ENCODE measurements at places on chromosomes 6 and 20.
A peak's percentile ranks its signal among the peaks of the same experiment; 100 is the strongest.

- DNase-seq, result no peak
These were observed 11.0 kb upstream of the ADGRF5 start for GRCh38 chr6:46932526-46933319.

- DNase-seq, result no peak
These were observed 681.6 kb upstream of the GJE1 start for GRCh38 chr6:141451181-141451510.

DNA sequence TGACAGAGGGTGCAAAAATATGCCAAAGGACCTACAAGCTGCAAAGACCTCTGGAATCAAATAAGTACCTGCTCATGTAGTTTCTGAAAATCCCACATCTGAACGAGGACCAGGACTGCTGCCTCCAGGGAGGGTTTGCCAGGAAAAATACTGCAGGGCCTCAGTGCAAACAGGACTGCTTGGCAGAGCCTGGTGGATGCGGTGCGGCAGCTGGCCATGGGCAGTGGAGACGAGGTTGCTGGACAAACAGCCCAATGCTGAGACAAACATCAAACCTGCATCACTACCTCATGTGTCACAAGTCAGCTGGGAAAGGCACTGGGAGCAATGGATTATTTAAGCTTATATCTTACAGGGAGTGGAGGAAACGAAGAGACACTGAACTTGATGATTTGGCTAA is 238.8 kb downstream of the PAX1 start:
- DNase-seq, result no peak

DNA sequence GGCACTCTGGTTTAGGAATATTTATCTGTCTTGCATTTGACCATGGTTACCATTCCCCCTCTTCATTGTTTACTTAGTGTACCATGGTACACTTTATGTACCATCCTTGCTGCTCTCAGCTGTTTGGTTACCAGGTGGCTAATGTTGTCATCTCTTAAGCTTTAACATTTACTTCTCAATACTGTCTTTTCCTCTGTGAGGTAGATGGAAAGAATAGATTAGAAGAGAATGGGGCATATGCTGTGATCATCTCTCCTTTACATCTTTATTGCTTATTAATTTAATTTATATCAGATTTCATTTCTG is 109.2 kb downstream of the NCOA3 start:
- no peak for DNase-seq

GRCh38 chr6:144232832-144233230 is 52.3 kb upstream of the UTRN start:
- no peak for DNase-seq

DNA sequence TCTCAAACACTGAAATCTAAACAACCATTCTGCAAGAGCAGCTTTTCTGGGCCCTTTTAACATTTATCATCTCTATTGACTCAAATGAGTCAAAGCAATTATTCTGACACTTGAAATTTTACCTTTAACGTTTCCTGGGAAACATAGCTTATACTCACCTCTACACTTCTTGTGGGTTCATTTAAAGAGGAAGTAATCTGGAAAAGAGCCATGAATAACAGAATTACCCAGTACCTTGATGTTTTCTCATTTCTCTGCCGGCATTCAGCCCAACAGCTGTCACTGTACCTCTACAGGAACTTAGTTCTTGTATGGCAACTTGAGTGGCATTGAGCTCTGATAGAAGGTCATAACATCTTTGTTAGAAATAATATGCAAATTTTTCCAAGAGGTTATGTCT is 272.2 kb downstream of the KCNQ5 start:
- no peak for DNase-seq

DNA sequence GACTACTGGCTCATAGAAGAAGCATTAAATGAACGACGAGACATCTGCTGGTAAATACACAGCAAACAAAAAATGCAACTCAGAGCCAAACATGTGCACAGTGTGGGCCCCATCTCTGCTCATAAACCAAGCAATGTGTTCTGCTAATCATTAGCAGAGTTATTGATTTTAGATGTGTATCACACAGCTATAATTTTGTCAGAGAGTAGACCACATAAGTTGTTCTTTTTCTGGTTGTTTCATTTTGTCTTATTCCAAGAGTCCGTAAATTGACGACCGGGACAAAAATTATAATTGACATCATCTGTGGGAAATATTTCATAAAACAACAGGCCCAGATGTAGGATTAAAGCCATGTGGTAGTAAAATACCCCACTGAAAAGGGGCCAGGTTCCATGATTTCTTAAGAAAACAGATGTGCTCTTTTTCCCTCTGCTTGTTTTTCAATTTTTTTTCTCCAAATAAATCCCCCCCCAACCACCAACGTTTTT is 423.6 kb downstream of the HAO1 start:
- DNase-seq, result no peak

GRCh38 chr20:60810561-60810960 is 441.5 kb upstream of the CDH4 start:
- DNase-seq, result no peak

GRCh38 chr6:135268740-135269139 is 87.6 kb downstream of the MYB start:
- no peak for DNase-seq

GRCh38 chr6:167113935-167114910 is 8.7 kb upstream of the CCR6 start:
- peak; percentile 91 for DNase-seq

GRCh38 chr20:35122756-35123405 is 24.3 kb downstream of the EDEM2 start:
- no peak for DNase-seq

DNA sequence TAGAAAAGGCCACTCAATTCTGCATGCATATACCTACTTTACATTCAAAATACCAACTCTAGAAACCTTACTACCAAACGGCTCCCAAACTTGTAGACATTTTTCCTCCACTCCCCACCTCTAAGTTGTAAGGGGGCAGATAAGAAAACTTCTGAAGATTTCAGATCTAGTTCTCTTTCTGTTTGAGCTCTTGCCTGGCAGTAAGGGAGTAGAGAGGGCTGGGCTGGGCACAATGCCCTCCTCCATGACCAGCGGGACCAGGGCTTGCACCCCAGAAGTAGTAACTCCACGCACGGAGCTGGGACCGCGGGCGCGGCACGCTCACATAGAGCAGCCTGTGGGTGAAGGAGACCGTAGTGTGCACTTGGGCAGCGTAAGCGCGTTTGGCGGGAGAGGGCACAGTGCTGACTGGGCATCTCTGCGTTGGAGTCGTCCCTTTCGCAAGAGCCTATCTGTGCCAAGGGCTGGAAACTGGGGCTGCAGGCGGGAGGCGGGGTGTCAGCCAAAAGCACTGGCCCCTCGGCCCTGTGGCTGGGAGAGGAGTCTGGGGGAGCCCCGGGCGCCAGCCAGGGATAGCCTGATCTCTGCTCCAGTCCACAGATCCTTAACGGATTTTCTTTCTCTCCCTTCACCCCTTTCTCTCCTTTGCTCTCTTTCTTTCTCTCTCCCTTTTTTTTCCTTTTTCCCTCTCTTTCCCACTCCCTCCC is 32.4 kb downstream of the PHACTR1 start:
- no peak for DNase-seq

GRCh38 chr20:31984981-31985471 is 17.1 kb downstream of the XKR7 start:
- DNase-seq, result no peak

DNA sequence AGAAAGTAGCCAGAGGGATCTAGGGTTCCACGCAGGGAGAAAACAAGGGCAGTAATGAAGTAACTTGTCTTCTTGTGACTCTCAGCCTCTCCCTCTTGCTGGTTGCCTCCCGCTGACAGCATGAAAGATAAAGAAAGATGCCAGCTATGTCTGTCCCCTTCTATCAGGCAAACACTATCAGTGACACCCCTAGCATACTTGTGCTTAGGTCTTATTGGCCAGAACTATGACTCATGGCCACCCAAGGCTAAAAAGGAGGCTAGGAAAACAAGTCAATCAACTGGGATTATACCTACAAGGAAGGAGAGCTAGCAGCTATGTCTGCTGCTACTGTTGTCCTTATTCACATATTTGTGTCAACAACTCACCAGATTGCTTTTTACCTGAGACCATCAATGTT is 206.8 kb upstream of the SOX4 start:
- DNase-seq, result no peak

GRCh38 chr20:50099565-50099991 is 13.4 kb downstream of the UBE2V1 start:
- no peak for DNase-seq

DNA sequence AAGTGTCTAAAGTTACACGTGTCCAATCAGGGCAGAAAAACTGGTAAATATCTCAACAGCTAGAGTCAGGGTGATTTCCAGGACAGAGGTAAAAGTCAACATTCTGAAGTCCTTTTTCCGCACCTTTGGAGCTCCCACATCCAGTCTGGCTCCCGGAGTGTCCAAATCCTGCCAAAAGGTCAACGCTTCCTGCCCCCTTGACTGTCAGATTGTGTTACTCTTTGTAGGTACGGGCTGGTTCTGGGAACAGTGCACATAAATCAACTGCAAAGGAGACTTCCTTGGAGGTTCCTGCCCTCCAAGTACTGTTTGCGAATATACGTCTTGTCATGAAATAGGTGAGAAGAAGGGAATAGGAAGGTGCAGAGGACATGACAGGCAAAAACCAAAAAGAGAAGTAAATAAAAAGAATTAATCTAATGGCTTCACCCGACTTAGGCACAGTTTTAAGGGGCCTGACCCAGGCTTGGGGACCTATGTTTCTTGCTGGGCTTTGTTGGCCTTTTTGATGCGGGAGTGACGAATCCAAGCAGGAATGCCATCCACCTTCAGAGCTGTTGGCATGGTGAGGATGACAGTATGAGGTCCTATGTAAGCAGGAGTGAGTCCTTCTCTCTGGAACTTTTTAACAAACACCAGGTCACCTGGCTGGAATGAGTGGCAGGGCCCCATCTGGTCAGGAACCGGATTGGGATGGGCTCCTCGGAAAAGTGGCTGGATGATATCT is 155.4 kb downstream of the TRIM27 start:
- DNase-seq, result no peak

DNA sequence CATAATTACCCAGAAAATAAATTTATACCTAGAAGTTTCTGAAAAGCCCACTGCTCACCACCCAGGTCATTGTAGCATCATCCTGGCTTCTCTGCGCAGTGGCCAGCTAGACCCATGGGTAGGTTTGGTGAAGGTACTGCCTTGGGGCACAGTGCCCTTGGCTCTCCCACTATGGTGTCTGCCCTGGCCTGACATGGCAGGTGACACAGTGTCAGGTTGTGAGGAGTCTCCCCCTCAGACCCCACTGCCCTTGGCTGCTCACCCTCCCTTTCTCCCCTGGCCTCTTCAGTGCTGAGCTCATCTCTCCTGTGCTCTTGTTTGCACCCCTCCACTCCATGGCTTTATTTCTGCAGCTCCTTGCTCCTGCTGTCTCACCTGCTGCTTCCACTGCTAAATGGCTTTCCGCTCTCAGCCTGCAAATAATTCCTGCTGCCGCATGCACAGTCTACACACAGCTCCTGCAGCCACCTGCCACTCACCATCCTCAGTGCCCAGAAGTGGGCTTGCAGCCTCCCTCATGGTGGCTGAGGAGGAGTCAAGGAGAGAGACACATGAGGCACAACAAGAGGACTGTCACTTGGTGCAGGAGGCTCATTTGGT is 313.4 kb upstream of the MOCS1 start:
- no peak for DNase-seq

DNA sequence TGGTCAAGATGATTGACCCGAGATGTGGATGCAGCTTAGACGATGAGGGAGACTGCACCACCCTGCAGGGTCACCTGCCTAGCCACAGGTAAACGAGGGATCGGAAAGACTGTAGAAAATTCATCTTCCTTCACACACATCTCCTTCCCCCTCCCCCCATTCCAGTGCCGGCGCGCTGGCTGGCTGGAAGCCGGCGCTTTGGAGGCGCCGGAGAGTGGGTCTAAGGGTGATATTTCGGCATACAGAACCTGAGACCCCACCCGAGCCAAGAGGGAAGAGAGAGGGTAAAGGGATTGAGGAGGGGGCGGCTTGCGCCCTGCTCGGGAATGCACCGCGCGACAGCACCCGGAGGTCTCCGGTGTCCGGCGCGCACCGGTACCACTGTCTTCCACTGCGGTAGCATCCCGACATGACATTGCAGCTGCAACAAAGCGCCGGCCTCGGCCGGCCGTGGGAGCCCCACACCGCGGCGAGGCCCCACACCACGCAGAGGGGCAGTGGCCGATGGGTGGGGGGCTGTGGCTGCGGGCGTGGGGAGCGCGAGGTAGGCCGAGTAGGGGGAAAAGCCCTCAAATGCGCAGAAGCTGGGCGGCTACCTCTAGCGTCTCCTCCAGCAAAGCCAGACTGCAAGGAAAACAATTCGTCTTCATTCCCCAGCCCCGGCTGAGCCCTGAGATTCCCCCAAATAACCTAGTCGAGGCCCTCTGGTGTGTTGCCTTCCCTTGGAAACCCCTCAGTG is 984 bp downstream of the TNFRSF21 start:
- no peak for DNase-seq

Measured in GM13976 (cell line).